ENCODE measurements at places on chromosomes 2 and 18.

DNA sequence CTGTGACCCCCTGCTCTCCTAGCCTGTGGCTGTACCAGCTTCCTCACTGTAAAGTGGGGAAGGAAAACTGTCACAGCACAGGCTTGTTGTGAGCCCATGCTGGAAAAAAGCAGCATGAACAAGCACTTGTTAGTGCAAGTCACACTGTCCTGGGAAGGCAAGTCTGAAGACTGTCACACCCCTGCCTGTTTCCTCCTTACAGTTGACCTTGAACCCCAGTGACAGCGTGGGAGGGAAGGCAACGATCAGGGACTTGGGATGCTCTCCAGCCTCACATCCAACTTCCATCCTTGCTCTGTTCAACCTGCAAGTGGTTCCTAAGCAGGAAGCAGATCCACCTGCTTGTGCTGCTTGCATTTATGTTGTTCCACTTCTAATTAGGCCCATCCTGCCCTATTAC is 311.3 kb upstream of the KLHL29 start:
- DNase-seq, result no peak

DNA sequence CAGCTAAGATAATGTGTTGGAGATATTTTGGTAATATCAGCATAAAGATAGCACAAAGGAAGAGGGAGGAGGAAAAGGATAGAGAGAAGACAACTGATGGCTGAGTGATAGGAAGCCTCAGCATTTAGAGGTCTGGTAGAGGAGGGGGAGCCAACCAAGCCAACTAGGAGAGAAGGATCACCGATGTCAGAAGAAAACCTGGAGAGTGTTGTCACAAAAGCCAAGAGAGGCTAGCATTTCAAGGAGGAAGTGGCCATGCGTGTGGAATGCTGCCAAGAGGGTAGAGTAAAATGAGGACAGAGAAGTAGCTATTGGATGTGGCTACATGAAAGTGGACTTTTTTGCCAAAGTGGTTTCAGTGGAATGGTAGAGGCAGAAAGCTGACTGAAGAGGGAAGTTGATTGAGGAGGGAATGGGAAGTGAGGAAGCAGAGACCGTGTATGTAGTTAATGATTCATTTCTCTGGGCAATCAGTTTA is 34.3 kb downstream of the LCLAT1 start:
- no peak for DNase-seq

GRCh38 chr2:39728941-39729351 is 50.1 kb downstream of the THUMPD2 start:
- DNase-seq, result no peak

GRCh38 chr2:174612970-174613369 is 15.4 kb upstream of the WIPF1 start:
- DNase-seq, result no peak

DNA sequence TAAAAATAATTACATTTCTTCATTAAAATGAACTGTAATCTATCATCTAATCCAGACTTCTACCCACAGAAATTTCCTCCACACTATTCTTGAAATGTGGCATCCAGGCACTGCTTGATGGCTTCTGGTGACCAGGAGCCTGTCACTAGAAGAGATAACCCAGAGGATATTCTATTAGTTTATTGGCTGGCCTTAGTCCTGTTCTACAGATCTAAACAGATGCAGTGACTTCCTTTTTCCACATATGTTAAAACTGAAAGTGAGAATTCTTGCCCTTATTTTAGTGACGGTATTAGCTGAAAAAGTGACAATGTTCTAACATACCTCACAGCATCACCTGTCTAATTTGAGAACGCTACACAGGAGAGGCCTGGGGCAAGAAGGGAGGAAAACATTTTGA is 775.4 kb downstream of the TSN start:
- DNase-seq, result no peak

GRCh38 chr18:56307354-56308170 is 330.8 kb downstream of the TXNL1 start:
- DNase-seq, result no peak

- peak; percentile 56 for DNase-seq
Measured at GRCh38 chr2:172461591-172462372, 34.4 kb downstream of the ITGA6 start.

DNA sequence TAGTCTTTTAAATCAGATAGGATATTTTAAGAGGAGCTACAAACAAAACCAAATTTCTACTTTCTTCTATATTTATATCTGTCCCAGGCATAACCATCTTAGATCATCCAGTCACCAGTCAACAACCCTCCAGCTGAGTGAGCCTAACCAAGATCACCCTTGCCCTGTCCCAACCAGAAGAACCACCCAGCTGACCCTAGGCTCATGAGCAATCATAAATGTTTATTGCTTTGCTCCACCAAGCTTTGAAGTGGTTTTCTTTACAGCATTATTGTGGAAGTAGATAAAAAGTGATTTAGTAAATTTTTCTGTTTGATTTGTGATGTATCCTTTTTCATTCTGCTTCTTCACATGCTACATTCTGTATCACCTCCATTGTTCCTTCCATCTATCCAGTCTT is 167.2 kb upstream of the PIEZO2 start:
- DNase-seq, result no peak

DNA sequence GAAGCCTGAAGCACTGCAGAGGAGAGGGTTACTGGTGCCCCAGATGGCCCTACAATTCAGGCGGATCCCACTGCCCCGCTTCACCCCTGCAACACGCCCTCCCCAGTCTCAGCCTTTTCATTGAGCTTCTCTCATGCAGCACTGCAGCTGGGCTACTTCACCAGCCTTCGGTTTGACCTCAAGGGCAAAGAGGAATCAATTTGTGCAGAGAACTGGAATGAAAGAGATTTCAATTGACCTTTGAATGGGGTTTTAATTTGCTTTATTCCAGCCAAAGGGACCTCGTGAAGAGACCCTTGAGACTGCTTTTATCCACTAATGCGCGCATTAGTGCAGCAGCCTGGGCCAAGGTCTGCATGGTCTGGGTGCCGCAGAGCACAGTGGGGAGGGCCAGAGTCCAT is 8.8 kb upstream of the POMC start:
- DNase-seq, result no peak

DNA sequence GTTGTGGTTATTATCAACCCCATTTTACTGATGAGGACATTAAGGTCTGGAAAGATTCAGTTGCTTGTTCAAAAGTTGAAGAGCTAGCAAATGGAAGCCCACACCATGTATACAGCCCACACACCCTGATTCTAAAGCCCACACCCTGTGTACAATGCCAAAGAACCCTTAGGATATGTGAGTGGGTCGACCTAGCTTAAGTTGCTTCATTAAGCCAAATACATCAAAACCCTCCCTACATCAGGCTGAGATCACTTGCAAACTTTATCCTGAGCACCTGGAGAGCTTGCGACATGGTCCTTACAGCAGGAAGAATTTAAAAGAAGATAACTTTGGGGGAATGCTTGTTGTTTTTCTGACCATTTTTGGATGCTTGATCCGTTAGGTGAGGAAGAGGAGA is 435 bp upstream of the ARHGAP25 start:
- no peak for DNase-seq

DNA sequence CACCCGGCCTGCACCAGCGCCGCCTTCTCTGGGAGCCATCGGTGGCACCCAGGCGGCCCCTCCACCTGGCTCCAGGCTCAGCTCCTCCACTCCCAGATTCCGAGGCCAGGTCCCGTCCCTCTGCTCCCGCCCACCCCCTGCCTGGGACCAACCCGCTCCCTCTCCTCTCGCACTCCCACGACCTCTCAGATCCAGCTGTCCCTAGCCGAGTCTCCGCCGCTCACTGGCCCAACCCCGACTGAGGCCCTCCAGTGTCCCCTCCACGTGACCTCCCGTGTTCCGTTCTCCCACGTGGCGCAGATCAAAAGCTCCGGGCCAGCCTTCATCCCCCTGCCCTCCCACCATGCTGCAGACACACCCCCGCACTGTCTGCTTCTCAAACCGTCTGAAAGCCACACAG is 14.4 kb upstream of the SALL3 start:
- no peak for DNase-seq

DNA sequence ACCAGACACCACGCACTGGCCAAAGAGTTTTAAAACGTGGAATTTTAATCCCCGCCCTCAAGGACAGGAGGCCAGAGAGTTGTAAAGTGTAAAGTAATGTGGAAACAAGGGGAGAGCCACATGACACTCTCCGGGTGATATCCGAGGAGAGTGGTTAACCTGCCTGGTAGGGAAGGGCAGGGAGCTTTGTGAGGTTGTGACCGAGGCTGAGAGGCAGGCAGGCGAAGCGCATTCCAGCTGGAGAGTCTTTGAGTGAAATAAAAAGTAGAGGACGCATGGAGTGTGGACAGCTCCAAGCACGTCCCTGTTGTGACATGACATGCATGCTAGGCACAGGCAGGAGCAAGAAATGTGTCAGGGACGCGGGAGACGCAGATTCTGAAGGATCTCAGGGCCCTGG is 539.5 kb downstream of the RNF144A start:
- DNase-seq, result no peak

- DNase-seq, result no peak
Measured at GRCh38 chr2:178479758-178480226, 465 bp upstream of the PLEKHA3 start.

GRCh38 chr2:202060218-202060617 is 12.8 kb upstream of the KIAA2012 start:
- DNase-seq, result no peak

- no peak for DNase-seq
Measured at GRCh38 chr2:170743530-170744239, 26.5 kb upstream of the ERICH2 start.

DNA sequence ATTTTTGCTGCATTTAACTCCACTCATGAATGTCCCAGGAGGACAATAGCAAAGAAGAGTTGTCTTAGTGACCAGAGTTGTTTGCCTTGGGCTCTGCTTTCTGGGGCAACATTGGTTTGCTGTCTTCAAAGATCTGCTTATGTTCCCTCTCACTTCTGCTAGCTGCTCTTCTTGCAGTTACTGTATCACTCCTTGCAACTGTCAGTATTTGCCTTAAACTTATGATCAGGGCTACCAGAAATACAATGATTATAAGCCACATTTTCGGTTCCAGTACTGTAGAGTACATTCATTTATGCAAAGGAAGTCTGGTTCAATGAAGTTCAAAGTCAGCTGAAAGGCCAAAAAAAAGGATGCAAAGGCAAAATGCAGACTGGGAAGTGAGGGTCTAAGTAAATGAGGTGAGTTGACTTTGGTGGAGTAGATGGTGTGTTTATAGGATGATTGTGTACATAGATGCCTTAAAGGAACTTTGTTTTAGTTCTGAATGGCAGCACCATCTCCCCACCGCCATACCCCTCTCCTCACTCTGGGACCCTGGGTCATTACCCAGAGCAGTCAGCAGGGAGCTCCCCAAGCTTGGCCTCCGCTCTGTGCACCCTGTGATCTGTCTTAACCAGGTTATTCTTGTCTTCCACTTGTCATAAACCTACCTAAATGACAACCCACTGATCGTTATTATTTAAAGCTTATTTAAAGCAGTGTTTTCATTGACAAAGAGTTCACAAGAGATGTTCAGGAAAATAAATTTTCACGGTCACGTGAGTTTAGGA is 236.0 kb downstream of the DOK6 start:
- DNase-seq, result no peak

DNA sequence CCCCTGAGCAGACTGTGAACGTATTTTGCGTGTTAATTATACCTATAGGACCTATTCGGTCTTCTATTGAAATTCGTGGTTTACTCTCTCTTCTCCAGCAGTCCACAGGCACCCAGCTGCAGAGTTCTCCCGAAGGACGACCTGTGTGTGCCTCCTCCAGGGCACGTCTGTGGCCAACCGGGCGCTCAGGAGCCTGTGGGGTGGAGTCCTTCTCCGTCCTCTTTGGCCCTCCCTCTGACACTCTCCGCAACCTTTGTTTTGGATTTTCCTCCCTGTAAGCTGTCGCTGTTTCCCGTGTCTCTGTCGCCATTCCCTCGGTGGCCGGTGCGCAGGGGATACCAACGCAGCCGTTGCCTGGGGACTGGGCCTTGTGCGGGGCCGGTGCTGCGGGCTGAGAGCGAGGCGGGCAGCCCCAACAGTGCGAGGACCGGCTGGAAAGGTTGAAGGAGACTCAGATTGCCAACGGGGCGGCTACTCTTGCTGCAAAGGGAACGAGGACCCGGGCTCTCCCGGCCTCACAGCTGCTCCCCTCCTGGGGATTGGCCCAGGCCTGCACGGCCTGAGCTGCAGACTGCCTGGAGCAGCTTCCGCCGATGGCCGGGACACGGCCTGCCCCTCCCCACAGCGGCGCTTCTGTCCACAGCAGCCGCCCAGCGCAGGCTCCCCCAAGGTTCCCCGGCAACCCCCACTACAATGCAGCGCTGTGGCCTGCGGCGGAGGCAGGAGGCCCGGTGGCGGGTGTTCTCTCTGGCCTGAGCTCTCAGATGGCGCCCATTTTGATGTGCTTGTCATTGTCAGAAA is 221.0 kb downstream of the MTX2 start:
- no peak for DNase-seq

DNA sequence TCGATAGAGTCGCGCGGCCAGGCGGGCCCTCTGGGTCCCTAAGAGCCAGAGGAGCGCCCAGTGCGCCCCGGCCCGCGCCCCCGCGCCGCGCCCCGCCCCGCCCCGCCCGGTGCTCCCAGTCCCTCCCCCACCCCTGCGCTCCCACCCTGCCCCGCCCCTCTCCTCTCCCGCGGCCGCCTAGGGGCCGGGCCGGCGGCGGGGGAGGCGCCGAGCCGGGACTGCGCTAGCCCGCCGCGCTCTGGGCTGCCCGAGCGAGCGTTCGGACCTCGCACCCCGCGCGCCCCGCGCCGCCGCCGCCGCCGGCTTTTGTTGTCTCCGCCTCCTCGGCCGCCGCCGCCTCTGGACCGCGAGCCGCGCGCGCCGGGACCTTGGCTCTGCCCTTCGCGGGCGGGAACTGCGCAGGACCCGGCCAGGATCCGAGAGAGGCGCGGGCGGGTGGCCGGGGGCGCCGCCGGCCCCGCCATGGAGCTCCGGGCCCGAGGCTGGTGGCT is at the start of gene GPC1:
GPC1 (plus strand) TSS at position 207 of the 491 bp plus-strand sequence; CDS start at position 463, 256 bp downstream.
- peak; percentile 62 for DNase-seq

DNA sequence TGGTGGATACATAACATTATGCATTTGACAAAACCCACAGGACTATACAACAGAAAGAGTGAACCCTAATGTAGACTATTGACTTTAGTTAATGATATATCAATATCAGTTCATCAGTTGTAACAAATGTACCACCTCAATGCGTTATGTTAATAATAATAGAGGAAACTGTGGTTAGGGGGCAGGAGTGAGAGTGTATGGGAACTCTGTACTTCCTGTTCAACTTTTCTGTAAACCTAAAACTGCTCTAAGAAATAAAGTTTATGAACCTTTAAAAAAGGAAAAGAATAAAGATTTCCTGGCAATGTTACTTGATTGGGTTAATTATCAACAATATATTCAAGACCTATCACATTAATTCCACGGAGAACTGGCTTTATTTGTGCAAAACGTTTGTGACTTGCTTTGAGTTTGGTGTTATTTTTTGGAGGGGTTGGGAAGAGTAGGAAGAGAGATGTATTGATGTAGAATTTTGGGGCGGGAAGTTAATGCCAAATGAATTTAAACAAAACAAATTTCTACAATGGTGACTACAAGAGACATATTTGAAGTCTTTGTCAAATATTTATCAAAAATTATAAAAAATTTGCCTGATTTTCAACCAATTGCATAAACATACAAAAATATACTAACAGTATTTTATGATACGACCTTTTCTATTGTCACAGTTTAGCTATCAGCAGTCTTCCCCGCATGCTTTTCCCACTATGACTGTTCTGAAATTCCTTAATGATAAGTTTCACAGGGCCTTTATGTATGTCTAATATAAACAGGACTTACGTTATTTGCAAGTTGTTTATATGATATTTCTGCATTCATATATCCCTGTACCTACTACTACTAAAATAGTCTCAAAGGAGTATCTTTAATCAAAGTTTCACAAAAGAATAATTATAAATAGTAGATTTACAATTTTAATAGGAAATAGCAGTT is 2.1 kb upstream of the RTN4 start:
- no peak for DNase-seq
